ENCODE measurements at places on chromosomes 7 and 10. TPM values are rescaled to one million over a fixed set of nuclear protein-coding genes. Genes with fewer than 3 reads are reported as not detected.
A peak's percentile ranks its signal among the peaks of the same experiment; 100 is the strongest.

- DNase-seq: no peak
- H3K27me3 ChIP-seq: no peaks in the 10 kb centered on the region
- no peaks in the 10 kb centered on the region for H3K36me3 ChIP-seq
These were observed 44.5 kb downstream of the KCNMA1 start for GRCh38 chr10:77592946-77593636.

AKR1C3 gene
- total RNA-seq: 110 TPM

DNA sequence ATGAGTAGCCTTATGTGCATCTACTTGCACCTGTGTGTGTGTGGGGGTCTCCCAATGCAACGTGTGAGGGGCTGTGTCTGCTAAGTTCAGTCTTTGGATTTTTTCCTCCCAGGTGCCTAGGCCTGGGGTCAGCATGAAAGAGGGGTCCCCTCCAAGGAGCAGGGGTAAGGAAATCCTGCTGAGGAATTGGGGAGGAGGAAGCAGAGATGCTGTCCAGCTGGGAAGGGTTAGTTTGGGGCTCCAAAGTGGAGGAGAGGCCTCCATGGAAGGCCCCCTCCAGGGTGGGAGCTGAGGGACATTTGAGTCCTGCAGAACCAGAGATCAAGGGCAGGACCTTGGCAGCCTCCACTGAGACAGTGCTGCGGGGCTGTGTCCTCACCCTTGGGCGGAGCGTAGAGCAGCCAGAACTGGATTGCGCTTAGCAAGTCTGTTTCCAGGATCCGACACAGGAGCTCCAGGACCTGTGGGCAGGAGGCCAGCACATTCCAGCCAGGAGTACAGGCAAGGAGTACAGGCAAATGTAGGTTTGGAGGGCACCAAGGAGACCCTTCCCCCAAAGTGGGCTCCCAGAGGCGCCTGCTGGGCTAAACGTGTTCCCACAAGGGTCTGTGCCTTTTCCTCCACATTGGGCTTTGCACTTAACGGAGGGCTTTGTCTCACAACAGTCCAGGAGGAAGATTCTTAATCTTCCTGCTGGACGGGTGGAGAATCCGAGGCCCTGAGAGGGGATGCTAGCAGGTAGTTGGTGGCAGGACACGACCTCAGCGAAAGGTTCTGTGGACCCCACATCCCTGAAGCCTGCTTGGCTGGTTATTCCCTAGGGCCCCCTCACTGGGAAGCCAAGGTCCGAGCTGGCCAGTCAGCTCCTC is 10.1 kb downstream of the TBATA start:
- no peak overlapping the region for H3K4me3 ChIP-seq
- H3K36me3 ChIP-seq: no peaks in the 10 kb centered on the region
- peak; percentile 53 for DNase-seq
- H3K27ac ChIP-seq: no peak overlapping the region
- H3K4me1 ChIP-seq: no peaks in the 10 kb centered on the region

DNA sequence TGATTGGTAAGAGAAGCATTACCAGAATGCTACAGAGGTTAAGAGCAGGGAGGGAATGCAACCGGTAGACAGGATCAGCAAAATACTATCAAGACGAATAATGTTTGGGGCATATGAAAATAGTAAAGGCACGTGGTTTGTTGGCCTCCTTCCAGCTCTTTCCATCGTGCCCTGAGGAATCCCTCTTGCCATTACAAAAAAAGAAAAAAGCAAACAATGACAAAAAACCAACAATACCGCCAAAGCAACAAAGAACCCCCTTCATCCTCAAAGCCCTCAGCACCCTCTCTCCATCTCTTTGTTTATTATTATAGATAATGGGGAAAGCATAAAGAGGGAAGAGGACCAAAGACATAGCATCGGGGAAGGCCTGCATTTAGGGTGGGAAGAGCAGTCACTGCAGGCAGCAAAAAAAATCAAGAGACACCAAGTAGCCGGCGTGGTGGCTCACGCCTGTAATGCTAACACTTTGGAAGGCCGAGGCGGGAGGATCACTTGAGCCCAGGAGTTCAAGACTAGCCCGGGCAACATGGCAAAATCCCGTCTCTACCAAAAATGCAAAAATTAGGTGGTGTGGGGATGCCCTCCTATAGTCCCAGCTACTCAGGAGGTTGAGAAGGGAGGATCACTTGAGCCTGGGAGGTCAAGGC is 78.0 kb downstream of the HIP1 start:
- H3K27me3 ChIP-seq: no peaks in the 10 kb centered on the region
- DNase-seq: no peak
- H3K4me1 ChIP-seq: no peaks in the 10 kb centered on the region
- no peak overlapping the region for H3K27ac ChIP-seq
- H3K4me3 ChIP-seq: no peak overlapping the region

C10orf105 gene
- under 0.01 TPM for total RNA-seq

TWIST1 gene
- total RNA-seq: 60.0 TPM

DNA sequence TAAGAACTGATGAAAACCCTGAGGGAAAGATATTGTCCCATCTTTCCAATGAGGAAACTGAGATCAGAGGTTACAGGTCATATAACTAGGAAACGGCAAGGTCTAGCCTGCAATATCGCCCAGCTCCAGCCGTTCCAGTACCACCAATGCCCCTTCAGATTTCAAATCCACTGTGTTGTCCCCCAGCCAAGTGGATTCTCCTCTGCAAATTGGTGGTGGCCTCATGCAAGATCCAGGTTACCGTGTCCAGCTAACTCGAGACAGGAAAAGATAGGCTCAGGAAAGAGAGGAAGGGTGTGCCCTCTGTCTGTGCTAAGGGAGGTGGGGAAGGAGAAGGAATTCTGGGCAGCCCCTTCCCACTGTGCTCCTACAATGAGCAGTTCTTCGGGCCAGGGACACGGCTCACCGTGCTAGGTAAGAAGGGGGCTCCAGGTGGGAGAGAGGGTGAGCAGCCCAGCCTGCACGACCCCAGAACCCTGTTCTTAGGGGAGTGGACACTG is 25.3 kb downstream of the PRSS2 start:
- peaks cover 47% of the 10 kb centered on the region for H3K27me3 ChIP-seq
- no peaks in the 10 kb centered on the region for H3K36me3 ChIP-seq
- H3K4me1 ChIP-seq: peaks cover 7% of the 10 kb centered on the region
- no peak overlapping the region for H3K27ac ChIP-seq
- DNase-seq: no peak

- no peaks in the 10 kb centered on the region for H3K36me3 ChIP-seq
- H3K4me1 ChIP-seq: no peaks in the 10 kb centered on the region
- no peaks in the 10 kb centered on the region for H3K27me3 ChIP-seq
- peak overlapping the region; percentile 45 for H3K27ac ChIP-seq
- DNase-seq: no peak
These were observed 4.6 kb upstream of the RASSF4 start for GRCh38 chr10:44954962-44955361.

- peak overlapping the region; percentile 4 for H3K27ac ChIP-seq
- H3K4me3 ChIP-seq: no peak overlapping the region
- DNase-seq: no peak
- H3K27me3 ChIP-seq: no peaks in the 10 kb centered on the region
- H3K4me1 ChIP-seq: peaks cover 6% of the 10 kb centered on the region
- no peaks in the 10 kb centered on the region for H3K36me3 ChIP-seq
These were observed 49.2 kb downstream of the HERPUD2 start for GRCh38 chr7:35645691-35646090.

TUBB8 gene
- total RNA-seq: 0.59 TPM

VWDE gene
- total RNA-seq: 8.8 TPM

ENTPD1 gene
- 26.9 TPM for total RNA-seq

SUN3 gene
- not detected for total RNA-seq

GRCh38 chr7:149826344-149827088 is 11.7 kb upstream of the ZNF862 start:
- no peak overlapping the region for H3K27ac ChIP-seq
- H3K36me3 ChIP-seq: no peaks in the 10 kb centered on the region
- H3K4me3 ChIP-seq: no peak overlapping the region
- no peaks in the 10 kb centered on the region for H3K27me3 ChIP-seq
- H3K4me1 ChIP-seq: no peaks in the 10 kb centered on the region

DNA sequence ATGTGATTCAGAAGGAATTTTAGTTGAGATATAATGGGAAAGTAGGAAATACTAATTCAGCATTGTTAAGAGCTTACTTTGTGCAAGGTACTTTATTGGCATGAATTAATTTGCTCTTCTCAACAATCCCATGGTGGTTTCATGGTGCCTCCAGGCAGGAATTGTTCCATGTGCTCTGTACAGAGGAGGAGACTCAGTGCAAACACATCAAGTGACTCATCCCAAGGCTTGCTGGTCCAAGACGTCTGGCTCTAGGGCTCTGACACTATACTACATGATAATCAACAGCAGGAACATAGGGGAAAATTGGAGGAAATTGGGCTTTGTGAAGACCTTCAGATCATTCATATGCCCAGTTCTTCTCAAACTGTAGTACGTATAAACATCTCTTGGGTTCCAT is 66.5 kb upstream of the PRKG1 start:
- H3K36me3 ChIP-seq: no peaks in the 10 kb centered on the region
- H3K4me1 ChIP-seq: no peaks in the 10 kb centered on the region
- no peak overlapping the region for H3K27ac ChIP-seq
- no peaks in the 10 kb centered on the region for H3K27me3 ChIP-seq
- DNase-seq: no peak

GRCh38 chr7:110531186-110531585 is 559.7 kb upstream of the LRRN3 start:
- no peaks in the 10 kb centered on the region for H3K36me3 ChIP-seq
- DNase-seq: no peak
- H3K4me3 ChIP-seq: no peak overlapping the region
- H3K27ac ChIP-seq: no peak overlapping the region
- H3K27me3 ChIP-seq: no peaks in the 10 kb centered on the region

LEP gene
- 48.2 TPM for total RNA-seq

UNC5B gene
- 0.80 TPM for total RNA-seq

DNA sequence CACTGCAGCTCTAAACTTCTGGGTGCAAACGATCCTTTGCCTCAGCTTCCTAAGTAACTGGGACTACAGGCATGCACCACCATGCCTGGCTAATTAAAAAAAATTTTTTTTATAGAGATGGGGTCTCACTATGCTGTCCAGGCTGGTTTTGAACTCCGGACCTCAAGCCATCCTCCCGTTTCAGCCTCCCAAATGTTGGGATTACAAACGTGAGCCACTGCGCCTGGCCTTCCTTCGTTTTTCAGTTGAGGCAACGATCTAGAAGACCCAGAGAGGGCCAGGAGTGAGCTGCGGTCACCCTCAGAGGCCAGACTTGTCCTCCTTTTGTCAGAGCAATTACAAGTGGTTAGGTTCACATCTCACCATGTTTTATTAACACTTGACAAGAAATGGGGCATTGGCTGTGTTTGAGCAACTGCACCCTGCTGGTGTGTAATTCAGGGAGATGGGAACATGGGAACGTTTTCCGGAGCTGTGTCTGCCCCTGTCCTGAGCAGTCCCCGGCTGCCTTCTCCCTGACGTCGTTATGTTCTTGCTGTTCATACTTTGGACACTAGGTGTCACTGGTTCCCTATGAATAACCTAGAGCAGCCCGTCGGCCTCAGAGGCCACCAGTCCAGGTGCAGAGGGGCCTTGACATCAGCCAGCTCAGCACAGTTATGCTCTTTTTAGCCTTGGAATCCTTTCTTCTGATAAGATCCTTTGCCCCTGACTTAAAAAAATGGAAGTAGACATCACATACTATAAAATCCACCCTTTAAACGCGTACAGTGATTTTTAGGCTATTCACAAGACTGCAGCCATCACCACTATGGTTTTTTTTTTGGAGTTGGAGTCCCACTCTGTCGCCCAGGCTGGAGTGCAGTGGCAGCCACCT is 375.0 kb downstream of the TYW1 start:
- no peaks in the 10 kb centered on the region for H3K36me3 ChIP-seq
- DNase-seq: no peak
- no peaks in the 10 kb centered on the region for H3K4me1 ChIP-seq
- no peaks in the 10 kb centered on the region for H3K27me3 ChIP-seq

DNA sequence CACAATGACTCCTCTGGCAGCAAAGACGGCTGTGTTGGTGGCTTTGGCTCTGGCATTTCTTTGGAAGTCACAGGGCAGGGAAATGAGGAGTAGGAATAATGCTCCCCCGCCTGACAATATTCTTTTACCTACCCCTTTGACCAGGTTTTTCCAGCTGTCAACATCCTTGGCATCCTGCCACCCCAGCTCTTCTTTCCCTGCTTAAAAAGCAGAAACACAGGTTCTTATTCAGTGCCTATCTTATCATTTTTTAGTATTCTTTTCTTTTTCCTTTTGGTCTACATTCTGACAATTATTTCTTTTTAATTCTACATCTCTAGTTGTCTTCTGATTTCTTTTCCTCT is 97.7 kb downstream of the CREB5 start:
- H3K4me3 ChIP-seq: no peak overlapping the region
- peak overlapping the region; percentile 63 for H3K27ac ChIP-seq
- no peaks in the 10 kb centered on the region for H3K27me3 ChIP-seq

DNA sequence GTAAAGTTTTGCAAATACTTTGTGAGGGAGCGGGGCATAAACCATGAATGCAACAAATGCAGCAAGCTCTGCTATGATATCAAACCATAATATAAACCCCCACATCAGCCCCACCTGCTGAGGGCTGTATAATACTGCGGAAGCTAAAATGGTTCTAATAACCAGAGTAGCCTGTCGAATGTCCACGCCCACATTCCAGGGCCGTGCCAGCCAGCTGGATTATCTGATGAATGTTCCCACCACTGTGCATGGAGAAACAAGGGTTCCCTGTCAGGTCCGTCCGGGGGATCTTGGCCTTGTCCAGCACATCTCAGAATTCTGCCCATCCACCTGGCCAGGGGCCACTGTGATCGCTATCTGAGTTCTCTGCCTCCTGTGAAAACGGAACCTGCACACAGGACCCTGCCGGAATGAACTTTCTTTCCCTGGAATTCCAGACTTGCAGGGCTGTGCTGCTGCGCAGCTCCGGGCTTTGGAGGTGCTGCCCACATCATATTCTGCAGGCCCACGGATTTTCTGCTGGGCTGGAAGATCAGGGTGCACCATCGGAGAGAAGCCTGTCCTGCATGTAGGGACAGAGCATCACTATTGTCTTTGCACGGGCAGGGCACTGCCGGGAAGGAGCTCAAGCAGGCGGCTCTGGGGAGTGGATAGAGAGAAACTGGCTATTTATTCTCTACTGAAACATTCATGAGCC is 77.0 kb upstream of the GNA12 start:
- no peak overlapping the region for H3K27ac ChIP-seq
- no peaks in the 10 kb centered on the region for H3K36me3 ChIP-seq
- no peak for DNase-seq
- peak overlapping the region; percentile 1 for H3K4me3 ChIP-seq

MUC3A gene
- total RNA-seq: 0.29 TPM

- no peak overlapping the region for H3K4me3 ChIP-seq
- DNase-seq: no peak
- H3K36me3 ChIP-seq: no peaks in the 10 kb centered on the region
These were observed 18.2 kb downstream of the WAC start for GRCh38 chr10:28551086-28551485.

- no peaks in the 10 kb centered on the region for H3K27me3 ChIP-seq
- H3K4me3 ChIP-seq: no peak overlapping the region
- no peaks in the 10 kb centered on the region for H3K4me1 ChIP-seq
- DNase-seq: no peak
- H3K36me3 ChIP-seq: no peaks in the 10 kb centered on the region
- H3K27ac ChIP-seq: no peak overlapping the region
These were observed 84.4 kb downstream of the DGKI start for GRCh38 chr7:137762334-137762733.

DNA sequence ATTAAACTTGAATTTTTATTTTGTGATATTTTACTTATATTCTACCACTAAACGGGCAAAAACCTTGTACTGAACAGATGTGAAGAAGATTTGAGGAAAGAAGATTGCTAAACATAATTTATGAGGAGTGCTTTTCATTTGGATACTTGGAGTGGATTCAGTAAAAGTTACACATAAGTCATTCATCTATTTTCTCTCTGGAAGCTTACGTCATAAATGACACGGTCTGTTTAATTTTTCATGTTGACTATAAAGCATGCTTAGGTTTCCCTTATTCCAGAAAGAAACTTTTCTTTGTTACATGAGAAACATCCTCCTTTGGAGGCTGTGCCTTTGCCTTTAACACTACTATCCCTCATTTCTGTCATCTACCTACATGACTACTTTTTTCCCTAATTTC is 53.9 kb downstream of the TFEC start:
- no peak overlapping the region for H3K27ac ChIP-seq
- H3K4me1 ChIP-seq: no peaks in the 10 kb centered on the region
- H3K27me3 ChIP-seq: no peaks in the 10 kb centered on the region
- no peaks in the 10 kb centered on the region for H3K36me3 ChIP-seq

Data from breast epithelium (tissue), 4 donors.